ENCODE measurements at places on chromosomes 16 and 17.
A peak's percentile ranks its signal among the peaks of the same experiment; 100 is the strongest.

- DNase-seq: no peak
These were observed 11.6 kb downstream of the EFCAB13 start for GRCh38 chr17:47335101-47335936.

GRCh38 chr16:69367980-69368379, 16.4 kb upstream of the TMED6 start:
- DNase-seq: no peak

DNA sequence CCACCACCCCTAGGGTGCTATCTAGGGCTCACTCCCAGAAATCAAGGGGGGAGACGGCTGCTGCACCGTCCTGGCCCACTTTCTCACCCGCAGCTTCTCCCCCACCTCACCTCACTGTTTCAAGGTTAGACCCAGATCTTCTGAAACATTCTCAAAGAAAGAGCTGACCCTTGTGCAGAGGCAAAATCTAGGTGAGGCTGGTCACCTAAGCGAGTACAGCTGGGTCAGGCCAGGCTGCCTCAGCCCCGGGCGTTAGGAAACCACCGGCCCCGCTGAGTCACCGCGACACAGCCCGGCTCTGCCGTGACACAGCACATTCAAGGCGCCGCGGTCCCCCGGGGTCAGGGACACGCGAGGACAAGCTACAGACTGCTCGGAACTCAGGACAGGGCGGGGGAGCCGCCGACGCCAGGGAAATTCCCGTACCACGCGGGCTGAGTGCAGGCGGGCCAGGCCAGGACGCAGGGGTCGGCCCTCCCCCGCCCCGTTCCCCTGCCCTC, 27.1 kb downstream of the GNPTG start:
- no peak for DNase-seq

DNA sequence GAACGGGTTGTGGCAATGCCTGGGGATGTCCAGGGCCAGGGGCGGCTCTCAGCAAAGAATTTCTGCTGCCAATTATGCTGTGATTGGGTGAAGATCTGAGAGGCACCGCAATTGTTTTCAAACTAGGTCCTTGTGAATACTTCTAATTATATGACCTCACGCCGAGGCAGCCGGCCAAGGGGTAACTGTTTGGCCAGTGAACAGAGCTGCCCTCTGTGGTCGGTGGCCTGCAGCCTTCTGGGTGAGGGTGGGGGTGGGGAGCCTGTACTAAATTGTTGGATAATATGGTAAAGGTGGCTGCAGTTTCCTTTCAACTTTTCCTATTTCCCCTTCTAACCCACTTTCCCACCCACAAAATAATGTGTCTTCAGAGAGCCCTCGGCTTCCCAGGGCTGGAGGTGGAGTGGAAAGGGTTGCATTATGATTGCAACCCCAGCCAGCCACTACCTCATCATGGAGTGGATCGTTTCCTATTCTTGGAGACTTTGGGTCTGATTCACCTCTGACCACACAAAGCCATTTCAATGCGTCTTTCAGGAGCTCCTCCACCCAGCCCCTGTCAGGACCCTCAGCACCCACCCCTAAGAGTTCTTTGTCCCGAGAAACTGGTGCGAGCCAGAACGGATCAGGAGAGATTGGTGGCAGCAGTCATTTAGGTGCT, 2.0 kb upstream of the DNAI2 start:
- DNase-seq: no peak

- no peak for DNase-seq
These were observed 31.3 kb downstream of the SMIM36 start for GRCh38 chr17:55479903-55480302.

DNA sequence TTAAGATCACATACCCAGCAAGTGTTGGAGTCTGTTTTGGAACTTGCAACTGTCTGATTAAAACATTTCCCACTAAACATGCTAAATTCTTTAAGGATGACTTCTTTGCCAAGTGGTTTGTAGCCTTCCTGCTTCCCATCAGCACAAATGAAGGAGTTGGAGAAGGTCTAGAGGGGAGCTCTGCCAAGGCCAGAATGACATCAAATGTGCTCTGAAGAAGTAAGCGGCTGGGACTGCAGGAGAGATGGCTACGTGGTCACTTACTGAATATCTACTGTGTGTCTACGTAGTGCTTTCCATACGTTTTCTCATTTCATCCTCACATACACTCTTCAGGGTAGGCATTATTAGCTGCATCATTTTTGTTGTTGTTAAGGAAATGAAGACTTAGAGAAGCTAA, 135.7 kb upstream of the NLRP1 start:
- no peak for DNase-seq

DNA sequence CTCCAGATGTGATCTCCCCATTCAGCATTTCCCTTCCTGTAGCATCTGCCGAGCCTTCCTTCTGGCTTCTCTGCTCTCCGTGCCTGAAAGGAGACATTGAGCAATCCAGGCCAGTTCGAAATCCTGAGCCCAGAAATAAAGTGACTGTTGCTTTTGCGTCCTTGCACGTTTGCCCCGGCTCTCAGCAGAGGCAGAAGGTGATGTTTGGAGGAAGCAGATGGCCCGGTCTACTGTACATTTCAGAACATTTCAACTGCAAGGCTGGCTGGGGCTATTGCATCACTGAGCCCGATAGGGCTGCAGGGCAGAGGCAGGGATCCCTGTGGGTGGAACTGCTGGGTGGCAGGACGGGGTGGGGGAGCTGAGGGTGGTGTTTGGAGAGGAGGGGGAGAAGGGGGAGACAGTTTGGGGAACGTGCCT, 29.4 kb downstream of the IRF8 start:
- no peak for DNase-seq

DNA sequence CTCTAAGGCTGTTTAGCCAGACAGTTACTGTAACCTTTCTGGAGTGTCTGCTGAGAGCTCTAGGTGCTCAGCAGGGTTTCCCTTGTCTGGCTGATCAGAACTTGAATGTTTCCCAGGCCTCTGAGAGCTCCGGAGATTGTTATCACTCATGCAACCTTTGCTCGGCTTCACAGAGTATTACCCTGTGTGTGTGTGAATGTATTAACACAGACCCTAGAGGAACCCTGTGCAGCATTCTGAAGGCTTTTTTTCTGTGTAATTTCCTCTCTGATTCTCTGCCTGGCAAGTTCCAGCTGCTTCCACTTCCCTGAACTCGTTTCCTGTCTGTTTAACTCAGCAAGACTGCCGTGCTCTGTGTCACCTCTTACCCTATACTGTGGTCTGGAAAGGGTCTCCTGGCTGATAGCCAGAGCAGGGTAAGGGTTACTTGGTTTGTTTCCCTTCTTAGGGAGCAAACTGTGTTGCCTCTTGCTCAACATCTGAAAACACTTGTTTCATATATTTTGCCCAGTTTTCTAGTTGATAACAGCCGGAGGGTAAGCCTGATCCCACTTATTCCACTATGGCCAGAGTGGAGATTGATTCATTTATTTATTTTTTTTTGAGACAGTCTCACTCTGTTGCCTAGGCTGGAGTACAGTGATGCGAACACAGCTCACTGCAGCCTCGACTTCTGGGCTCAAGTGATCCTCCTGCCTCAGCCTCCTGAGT, 21.7 kb downstream of the PRMT7 start:
- peak; percentile 53 for DNase-seq

DNA sequence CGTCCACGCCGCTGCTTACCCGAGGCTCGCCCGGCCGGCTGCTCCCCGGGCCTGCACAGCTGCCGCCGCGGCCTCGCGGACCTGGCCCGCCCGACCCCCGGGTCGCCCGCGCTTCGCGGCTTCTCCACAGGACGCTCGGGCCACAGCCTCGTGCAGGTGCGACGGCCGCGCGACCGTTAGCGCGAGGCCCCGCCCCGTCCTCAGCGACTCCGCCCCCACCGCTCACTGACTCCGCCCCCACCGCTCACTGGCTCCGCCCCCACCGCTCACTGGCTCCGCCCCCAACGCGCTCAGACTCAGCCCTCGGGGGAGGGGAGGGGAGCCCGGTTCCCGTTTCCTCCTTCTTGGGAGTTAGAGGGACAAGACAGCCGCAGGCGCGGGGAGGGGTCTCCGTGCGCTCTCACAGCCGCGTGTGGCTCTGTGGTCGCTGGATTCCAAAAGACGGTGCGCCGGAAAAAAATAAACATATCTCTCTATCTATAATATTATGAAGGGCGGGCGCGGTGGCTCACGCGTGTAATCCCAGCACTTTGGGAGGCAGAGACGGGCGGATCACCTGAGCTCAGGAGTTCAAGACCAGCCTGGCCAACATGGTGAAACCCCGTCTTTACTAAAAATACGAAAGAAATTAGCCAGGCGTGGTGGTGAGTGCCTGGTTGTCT, at the start of gene MEIOB:
MEIOB (minus strand) TSS at position 191 of the 662 bp plus-strand sequence. CDS start 3,989 bp downstream, outside the sequence.
- no peak for DNase-seq

GRCh38 chr17:78853926-78854394, 13.3 kb upstream of the USP36 start:
- no peak for DNase-seq

DNA sequence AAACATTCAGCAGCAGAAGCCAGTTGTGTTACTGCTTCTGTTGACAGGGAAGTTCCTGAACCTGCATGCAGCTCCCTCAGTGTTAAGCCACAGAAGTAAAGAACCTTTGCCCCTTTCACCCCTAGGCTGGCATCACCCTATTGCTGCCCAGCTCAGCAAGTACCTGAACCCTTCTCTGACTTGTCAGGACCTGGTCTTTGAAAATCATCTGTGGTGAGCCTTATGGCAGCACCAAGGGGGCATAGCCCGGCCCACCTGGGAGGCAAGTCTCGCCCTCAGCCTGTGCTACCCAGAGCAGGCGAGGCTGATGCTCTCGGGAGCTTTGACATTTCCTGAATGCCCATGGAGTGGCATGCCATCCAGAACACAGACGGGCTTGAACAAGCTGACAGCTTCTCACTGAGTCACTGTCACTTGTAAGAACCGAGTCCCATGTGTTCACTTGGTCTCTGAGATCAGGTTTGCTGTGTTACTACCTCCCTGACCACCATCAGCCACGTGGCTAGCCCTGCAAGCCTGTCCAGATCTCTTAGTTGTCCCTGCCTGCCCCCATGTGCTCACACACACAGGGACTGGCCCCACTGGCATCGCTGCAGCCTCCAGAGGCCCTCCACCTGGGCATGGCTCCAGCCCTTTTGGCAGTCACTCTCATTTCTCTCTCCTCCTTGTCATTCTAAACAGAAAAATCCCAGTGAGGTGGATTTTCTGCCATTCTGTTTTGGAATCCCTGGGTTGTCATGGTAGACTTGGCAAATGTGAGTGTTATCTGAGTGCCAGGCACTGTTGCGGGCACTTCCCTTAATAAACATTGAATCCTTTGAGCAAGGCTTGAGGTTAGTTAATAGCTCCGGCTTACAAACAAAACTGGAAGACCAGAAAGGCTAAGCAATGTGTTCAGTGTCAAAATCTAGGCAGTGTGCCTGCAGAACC, 2.9 kb upstream of the CARMIL2 start:
- no peak for DNase-seq

DNA sequence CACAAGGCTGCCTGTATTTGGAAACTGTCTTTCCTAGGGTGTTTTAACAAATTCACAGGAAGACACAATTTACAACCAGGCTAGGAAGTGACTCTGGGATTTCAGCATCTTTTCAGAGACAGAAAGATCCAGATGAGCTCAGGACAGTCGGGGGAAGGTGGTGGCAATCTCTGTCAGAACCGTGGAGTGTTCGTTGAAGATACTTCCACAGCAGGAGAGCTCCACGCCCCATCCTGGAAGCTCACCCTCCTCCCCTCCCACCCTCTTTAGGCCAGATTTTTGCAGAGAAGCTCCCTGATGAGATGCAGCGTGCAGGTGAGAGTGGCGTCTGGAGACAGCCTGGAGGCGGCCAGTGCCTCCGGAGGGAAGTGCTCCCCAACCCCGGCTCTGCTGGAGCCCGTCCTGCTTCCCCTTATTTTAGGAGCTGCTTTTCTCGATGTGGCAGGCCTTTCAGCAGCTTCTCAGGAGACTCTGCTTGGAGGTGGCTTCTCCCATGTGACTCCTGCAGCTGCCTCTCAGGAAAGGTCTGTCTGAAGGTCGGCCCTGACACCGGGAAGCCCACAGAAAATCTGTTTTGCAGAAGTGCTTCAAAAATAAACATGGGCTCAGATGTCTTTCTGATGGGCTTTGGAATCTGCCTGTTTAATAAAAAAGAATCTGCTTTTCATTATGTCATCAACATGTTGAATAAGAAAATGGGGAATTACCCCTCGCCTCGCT, 186.4 kb upstream of the CHMP6 start:
- DNase-seq: no peak

GRCh38 chr17:78680436-78680835, 101.6 kb downstream of the CYTH1 start:
- DNase-seq: no peak

- DNase-seq: no peak
These were observed 157.7 kb downstream of the MSI2 start for GRCh38 chr17:57413848-57414651.

DNA sequence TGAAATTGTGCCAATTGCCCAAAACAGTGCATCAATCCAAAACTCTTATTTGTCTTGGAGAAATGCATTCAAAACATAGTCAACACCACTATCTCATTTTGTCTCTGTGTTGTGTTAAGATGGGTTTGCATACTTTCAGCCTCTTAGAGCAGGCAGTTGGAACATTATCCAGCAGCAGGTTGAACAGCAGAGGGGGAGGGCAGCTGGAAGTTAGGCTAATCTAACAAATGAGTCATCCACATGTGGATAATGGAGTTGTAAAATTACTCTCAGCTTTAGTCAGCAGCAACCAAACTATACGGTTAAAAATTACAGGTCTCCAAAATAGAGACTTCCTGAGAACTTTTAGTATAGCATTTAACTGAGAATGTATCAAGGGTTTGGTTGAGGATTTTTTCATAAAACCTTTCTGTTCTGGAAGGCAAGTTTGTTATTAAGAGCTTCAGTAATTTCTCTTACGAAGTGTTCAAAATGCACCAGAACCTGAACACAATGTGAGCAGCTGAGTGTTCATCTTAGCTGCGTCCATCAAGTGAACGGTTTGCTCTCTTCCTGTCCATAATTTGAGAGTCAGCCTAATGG, 46.3 kb downstream of the PRKCA start:
- peak; percentile 49 for DNase-seq

DNA sequence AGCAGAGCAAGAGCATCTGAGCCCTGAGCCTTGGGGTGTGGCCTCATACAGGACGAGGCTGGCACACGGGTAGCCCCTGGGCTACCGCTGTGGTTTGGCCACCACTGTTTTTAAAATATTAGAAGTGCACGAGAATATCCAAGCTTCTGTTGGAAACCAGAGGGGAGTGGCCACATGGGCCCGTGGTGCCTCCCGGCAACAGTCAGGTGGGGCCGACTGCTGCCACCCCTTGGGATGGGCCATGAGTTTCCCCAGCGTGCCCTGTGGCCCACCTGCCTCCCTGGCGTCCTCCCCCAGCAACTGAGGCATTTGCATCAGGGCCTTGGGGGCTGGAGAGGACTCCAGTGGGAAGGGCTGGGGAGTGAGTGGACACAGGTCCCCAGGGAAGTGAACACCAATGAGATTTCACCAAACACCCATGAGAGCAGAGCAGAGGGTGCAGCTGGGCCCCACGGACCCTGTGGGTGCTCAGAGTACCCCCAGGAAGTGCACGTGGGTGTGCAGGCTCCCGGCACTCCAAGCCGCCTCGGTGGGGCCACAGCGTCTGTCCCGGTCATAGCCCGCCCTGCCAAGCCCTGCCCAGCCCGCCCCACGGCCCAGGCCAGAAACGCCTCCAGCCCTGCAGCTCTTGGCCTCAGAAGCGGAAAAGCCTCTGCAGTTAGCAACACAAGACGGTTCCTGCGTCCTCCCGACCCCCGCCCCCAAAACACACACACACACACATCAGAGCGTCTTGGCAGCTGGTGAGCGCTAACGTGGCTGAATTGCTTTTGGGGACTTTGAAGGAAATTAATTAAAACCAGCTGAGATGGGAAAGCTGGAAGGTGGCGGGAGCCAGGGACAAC, 22.7 kb downstream of the ZNF469 start:
- peak; percentile 84 for DNase-seq

GRCh38 chr16:71288570-71288889, 672 bp downstream of the CMTR2 start:
- no peak for DNase-seq
